Inflammatory macrophage treated with lipopolysaccharide for 4 hours (primary cell): ENCODE measurements at places on chromosomes 5 and 9.
A peak's percentile ranks its signal among the peaks of the same experiment; 100 is the strongest.

DNA sequence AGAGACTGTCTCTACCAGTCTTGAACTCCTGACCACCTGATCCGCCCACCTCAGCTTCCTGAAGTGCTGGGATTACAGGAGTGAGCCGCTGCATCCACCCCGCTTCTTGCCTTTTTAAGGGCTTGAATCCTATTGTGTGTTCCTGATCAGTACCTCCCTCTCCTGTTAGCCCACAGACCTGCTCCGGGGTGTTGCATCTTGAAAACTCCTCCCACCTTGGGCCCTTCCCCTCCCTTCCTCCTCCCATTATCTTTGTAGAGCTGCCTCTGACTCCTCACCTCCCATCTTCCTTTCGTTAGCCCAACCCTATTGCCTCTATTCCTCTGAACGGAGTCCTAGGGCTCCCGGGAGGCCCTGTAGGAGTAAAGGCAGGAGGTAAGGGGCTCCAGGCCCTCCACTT lies 48.5 kb upstream of the NEK6 start:
- no peak for DNase-seq

GRCh38 chr5:112417931-112418658 lies 982 bp downstream of the EPB41L4A start:
- DNase-seq: peak; percentile 57

GRCh38 chr5:118121258-118121657 lies 867.1 kb downstream of the DTWD2 start:
- DNase-seq: no peak

- DNase-seq: no peak
Observed at GRCh38 chr5:159995907-159996306, 13.0 kb upstream of the TTC1 start.

DNA sequence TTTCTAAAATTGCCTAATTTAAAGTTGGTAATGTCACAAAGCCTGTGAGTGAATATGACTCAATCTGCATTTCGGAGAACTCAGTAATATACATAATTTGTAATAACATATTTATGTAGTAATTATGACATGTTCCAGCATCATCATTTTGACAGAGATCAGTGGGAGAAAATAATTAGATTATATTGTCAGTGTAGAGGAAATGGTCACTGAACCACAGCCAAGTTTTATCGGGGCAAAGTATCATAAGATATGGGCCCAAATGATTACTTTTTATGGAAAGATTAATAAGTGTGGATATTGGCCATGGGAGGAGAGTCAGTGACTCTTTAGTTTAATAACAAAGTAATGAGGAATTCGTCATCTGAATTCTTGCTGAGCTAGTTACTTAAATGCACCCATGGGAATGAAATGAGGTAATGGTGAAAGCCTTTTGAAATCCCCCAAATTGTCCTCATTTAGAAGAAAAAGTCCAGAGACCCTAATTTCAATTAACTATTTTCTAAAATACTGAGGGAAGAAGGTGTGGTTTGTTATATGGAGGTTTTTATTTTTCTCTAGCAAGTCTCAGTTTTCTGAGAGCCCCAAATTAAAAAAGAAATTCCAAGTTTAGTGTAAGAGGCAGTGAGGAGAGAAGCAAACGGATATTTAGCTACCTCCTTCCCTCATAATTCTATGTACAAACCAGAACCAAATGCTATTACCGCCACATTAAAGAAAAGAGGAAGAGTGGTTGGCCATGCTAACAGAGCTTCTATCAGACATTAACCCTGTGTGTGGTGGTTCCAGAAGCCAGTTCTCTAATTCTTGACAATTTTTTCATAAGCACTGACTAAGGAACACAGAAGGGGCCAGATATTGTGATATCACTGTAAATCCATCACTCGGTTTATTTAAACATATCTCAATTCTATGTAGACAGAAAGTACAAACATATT lies 37.7 kb upstream of the MRPS30 start:
- DNase-seq: no peak

- DNase-seq: no peak
Observed at GRCh38 chr5:84642795-84643194, 258.1 kb upstream of the EDIL3 start.

DNA sequence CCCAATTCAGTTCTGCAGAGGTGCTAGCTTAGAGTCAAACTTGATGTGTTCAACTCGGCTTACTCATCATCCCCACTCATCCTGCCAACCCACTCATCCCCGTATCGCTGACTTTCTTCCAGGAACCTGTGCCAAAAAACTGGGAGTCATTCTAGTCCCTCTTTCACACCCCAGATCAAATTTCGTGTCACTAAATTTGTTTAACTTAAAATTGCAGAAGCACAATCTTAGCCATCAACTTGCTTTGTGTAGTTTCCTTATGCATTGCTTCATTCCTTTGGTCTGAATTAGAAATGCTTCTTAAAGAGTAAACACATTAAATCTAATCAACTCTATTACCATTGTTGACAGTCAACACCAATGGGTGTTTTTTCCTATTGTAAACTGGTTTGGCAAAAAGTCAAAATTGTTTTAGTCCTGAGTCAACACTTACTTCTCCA lies 162.4 kb downstream of the TTC39B start:
- DNase-seq: no peak

DNA sequence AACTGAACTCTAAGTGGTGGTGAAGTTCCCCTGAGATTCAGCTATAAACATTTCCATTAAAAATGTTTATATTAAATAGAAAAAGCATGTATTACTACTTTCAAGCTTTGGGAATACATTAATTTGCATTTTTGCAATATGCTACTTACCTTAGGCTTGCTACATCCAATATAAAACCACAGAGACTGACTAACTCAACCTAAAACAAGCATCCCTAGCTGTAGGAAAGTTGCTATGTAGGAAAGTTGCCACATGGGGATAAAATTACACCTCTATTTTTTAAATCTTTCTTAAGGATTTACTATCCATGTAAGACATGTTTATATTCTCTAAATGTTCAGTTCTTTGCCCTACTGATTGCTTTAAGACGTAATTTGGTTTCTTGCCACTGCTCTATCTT lies 12.8 kb downstream of the SCAMP1 start:
- no peak for DNase-seq

DNA sequence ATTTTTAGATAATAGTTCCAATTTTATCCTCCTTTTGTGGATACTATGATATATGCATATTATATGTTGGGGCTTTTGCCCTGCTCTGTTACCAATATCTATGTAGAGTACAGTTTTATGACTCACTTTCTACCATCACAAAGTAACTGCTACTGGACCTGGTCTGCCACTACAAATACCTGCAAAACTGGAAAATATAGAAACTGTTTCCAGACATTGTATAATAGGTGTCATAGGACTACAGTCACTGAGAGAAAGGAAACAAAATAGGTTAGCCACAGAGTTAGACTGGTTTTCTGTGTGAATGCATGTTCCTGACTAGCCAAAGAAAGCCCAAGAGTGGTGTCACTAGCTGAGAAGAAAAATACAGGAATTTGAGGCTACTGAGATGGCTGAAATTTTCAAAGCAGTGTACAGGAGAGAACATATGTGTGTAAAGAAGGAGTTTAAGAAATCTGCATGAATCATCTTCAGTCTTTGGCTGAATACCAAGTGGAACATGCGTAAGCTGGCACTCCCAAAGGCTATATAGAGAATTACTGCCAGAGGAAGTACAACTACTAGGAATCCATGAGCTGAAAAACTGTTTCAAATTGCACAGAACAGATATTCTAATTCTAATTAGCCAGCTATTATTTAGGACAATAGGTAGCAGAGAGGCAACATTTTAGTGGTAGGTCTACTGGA lies 29.0 kb upstream of the FAM174A start:
- DNase-seq: peak; percentile 60

DNA sequence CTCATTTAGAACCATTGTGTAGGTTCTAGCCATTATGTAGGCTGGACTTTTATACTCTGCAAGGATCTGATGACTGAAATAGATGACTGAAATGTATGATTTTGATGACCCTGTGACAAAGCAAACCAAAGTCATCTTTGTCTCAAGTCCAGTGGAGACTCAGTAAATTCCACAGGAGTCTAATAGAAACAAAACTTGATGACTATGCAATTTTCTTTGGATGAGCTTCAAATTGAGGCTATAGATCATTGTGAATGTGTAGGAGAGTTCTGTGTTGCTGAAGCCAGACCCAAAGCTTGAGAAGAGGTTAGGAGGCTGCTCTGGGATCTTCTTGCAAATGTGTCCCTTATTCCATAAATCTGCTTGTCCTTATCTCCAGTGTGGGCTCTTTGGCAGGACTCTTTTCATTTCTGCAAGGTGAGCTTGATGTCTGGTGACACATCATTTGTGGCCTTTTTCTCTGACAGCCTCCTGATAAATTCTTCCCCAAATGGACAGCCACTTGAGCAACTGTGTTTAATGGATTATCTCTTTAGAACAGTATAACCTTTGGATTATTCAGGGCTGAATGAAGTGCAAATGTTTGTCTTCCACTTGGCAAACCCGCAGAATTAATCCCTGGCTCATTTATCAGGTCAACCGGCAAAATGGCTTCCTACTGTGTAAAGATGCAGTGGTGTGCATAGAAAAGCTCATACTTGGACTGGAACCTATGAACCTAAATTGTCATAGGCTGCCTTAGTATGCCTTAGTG lies 235.1 kb upstream of the ANKH start:
- DNase-seq: no peak

DNA sequence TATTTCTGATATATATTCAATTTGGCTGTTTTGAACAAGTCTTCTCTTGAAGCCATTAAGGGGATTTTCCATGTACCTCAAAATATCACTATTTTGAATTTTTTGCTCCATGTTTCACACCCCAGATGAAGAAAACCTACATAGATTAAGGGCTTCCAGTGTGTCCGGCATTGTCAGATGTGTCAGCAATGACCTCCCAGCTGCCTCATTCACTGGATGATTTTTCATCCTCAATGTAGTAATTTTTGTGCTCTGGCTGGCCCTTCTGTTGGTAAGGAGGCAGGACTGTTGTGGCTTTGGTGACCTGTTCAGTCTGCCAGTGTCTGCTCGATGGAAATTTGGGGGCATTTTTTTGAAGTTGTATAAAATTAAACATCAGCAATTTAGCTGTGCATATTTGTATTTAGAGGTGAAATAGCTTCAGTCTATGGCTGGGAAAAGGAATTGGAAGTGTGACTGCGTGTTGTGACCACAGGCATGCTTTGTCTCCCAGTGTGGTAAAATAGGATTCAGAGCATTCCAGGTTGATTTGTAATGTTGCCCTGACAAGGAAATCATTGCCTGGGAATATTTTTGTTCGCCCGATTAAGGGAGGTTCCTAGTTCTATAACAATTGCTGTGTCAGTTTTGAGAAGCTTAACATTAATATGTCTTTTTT lies 312.4 kb downstream of the ARHGEF28 start:
- DNase-seq: no peak

DNA sequence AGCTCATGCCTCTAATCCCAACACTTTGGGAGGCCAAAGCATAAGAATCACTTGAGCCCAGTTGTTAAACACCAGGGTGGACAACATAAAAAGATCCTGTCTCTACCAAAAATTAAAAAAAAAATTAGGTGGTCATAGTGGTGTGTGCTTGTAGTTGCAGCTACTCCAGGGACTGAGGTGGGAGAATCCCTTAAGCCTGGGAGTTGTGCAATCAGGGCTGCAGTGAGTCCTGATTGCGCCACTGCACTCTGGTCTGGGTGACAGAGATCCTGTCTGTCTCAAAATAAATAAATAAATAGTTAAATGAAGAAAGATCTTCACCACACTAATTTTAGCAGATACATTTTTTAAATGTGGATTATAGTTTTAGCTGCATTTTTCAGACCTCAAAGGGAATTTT lies 433.2 kb downstream of the MAT2B start:
- DNase-seq: peak; percentile 92

GRCh38 chr5:34865091-34865490 lies 26.1 kb downstream of the TTC23L start:
- no peak for DNase-seq

DNA sequence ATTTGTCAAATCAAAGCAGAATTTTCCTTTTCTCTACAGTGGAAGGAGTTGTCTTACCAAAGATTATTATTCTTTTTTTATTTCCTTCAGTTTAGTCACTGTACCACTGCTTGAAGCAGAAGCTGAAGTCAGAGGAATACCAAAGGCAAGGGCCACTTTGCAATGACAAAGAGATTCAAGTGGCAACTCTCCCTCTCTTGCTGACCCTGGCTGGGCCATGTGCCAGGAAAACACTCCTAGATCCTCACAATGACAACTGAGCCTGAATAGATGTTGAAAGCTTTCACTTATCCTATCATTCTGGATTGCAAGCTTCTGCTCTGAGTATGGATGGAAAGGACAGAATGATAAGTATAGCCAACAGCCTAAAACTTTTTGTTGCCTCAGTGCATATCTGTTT lies 618.3 kb downstream of the NR2F1-AS1 start:
- DNase-seq: no peak

GRCh38 chr5:164580155-164580554 lies 1074.7 kb downstream of the MAT2B start:
- DNase-seq: no peak

- DNase-seq: no peak
Observed at GRCh38 chr5:1511048-1511447, 12.7 kb downstream of the LPCAT1 start.

DNA sequence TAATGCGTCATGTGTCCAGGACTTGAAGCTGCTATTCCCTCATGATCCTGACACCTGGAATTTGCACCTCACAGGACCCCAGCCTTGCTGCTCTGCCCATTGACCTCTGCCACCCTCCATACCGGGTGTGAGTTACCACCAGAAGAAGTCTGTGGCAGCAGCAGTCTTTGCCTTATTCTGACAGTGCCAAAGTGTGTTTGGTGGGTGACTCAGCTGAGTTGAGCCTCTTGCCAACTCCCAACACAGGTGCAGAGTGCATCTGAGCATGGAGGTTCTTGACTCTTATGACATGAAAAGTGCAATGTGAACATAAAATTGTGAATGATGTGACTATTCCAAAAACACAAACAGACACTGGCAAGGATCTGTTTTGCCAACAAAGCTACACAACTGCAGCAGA lies 1166.5 kb upstream of the CDH18 start:
- no peak for DNase-seq

DNA sequence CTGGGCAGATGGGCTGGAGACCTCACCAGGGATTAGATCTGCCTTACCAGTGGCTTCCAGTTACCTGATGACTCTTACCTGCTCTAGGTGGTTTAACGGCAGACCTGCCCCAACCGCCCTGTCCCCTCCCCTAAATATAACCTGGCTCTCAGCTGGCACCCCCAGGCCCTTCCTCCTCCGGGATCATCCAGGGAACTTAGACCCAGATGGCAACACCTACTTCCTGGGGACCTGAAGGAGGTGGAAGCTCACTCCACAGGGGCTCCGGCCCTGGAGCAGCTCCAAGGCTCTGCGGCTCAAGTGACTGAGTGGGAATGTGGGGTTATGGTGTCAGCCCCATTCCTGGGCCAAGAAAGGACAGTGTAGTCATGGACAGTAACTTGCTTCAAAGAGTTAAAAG lies 130.4 kb downstream of the OLFM1 start:
- no peak for DNase-seq

GRCh38 chr9:78091731-78092130 lies 60.1 kb upstream of the GNAQ start:
- no peak for DNase-seq

DNA sequence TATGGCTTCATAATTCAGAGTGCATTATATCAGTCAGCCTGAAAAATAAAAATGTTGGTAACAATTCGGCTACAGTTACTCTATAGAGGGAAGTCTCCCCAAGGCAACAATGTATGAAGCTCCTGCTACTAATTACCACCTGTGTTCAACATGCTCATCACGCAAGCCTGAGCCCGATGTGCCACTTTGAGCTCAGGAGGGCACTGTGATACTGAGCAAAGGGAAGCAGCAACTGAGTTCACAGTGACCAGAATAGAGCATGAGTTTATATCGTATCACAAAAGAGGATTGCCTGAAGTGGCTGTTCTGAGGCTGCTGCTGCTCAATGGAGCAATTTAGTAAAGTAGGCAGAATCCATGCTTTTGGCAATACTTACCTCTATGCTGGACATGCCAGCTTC lies 202.0 kb upstream of the HAPLN1 start:
- no peak for DNase-seq
